ENCODE measurements at places on chromosomes 13 and 19.
A peak's percentile ranks its signal among the peaks of the same experiment; 100 is the strongest.

DNA sequence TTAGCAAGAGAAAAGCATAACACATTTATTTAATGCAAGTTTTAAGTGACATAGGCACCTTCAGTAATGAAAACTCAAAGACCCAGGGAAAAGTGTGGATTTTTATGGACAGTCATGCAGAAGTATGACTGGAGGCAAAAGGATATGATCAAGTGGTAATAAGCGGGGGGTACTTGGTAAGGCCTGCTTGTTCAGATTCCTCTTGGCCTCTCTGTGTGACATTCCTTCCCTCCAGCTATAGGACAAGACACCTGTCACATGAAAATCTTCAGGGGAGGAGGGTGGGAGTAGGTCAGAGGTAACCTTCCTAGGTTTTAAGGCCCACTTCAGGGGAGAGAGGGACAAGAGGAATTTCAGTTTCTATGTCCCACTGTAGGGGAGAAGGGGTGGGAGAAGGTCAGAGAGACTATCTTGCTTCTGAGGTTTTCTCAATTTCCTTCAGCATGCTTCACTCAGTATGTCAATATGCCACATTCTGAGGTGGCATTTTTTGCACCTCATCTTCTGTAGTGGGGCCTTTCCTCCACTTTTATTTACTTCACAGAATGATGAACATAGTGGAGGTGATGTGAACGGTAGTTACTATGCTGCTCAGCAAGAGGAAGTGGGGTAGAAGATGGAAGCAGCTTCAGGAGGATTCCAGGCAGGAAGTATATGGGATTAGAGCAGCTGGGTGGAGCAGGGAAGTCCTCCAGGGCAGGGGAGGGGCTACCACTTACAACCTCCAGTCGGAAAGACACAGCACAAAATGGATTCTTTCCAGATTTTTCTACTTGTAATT, 73.2 kb upstream of the RFC3 start:
- no peak for DNase-seq

DNA sequence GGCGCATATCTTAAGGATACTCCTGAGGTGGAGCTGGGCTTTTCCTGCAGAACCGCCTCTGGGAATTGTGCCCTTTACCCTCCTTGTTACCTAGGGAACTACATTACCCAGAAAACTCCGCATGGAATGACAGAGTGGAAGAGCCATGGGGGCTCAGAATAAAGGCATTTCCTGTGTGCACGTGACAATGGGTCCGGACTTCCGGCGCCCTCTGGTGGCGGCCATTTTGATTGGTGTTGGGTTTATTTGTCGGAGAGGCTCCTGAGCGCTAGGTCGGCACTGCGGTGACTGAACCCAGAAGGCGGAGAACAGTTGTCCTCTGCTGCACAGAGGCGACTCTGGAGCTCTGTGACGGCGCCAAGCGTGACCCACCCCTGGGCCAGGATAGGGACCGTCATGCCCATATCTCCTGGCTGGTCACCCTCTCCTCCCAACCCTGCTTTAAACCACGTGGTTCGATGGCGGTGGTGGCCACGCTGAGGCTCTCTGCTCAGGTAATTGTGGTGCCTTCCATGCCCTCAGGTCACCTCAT, at the start of gene ZNF587B:
Gene ZNF587B, plus strand, starts transcription at position 229 of the 532 bp plus-strand sequence. Its CDS starts 230 bp downstream, at position 459.
- DNase-seq, result no peak

DNA sequence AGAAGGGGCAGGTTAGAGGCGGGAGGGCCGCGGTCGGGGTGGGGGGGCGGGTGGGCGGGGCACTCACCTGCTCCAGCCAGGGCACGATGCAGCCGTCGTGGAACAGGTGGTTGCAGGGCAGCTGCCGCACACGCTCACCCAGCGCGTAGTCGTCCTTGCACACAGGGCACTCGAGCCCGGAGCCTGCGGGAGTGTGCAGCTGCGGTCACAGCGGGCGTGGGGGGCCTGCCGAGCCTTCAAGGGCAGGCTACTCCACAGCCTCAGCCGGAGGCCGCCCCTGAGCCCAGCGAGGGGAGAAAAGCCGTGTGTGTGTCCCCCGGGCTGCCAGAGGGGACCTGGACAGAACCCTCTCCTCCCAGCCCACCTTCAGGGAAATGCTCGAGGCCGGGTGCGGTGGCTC, 8.6 kb downstream of the FGF22 start:
- DNase-seq, result no peak

DNA sequence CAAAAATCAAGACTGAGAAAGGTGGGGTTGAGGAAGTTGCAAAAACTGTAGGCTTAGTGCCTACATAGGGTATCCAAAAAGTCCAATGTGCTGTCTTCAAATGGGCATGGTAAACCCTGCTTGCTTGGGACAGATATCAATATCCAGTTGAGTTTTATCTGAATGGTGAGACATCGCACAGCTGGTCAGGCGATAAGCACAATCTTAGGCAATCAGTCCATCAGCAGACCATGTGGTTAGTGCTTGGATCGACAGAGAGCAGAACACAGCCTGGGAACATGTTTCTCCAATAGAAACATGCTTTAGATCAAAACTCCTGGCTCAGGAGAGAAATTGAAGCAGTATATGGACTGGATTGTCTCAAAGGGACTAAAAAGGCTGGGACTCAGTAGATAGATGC, 151.3 kb upstream of the IPO5 start:
- DNase-seq, result no peak

DNA sequence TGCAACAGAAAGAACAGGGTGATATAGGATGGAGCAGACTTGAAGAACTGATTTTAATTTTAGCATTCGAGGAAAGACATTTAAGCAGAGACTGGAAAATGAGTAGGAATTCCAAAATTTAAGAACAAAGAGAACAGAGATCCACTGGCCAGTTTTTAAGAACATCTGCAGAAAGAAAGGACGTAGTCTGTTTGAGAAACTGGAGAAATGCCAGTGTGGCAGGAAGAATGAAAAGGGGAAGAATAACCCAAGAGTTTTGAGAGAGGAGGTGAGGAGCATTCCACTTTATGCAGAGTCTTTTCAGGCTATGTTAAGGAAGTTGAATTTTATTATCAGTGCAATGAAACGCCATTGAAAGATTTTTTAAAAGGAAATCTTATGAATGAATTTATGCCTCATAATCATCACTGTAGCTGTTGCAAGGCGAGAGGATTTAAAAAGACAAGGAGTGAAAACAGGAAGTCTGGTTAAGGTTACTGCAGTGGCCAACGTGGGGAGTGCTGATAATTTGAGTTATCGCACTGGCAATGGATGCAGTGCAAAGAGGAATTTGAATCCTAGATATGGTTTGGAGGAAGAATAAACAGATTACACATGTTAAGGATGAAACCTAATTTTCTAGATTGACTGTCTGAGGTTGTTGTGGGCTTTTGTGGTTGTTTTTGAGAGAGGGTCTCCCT, 253.8 kb downstream of the DACH1 start:
- peak; percentile 87 for DNase-seq

GRCh38 chr13:46633416-46633815, 80.4 kb downstream of the LRCH1 start:
- no peak for DNase-seq

GRCh38 chr19:33953023-33953422, 156.4 kb downstream of the KCTD15 start:
- DNase-seq, result no peak

GRCh38 chr19:3547301-3547731, 8.3 kb downstream of the TEKTIP1 start:
- DNase-seq, result no peak

DNA sequence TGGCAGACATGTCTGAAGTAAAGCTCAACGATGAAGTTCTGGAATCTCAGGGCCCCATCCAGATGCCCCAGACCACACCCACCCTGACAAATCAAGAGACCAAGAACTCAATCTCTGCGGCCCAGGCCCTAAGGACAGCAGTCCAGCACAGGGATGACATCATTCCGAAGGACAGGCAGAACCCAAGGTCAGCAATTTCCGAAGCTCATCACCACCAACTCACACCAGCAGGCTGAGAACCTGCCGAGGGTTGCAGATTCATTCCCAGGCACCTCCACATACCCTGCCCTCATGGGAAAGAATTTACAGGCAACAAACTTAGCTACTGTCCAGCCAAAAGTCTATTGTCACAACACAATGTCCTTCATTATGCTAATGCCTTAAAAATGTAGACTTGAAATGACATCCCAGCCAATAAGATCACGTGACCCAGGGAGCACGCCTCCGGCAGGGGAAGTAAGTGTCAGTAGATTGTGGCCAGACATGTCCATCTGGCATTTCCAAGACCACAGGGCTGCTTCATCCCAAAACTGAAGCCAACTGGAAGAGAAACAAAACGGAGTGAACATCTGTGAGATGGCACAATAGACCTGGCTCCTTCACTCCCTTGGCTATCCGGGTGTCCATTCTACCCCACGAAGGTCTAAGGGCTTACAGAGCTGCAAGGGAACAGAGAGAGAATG, 98.8 kb downstream of the CRYL1 start:
- DNase-seq, result no peak

DNA sequence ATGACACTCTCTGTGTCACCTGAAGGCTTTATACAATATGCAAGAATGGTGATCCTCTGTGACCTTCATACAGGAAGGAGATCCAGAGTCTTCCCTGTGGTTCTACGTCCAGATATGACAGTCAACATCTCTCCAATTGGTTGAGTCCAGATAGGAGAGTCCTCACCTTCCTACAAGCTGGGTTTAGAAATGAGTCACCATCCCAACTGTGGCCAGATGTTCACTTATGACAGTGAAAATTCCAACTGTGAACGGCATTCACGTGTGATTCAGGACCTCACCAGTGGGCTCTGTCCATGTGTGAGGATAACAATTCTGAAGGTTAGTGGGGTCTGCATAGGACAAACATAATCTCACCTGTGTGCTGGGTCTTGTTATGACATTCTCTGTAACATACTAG, 52.5 kb upstream of the ZNF728 start:
- DNase-seq, result no peak

- no peak for DNase-seq
Measured at GRCh38 chr19:8457827-8458226, 13.1 kb downstream of the HNRNPM start.

GRCh38 chr13:21371011-21371410, 88.1 kb downstream of the ZDHHC20 start:
- no peak for DNase-seq

DNA sequence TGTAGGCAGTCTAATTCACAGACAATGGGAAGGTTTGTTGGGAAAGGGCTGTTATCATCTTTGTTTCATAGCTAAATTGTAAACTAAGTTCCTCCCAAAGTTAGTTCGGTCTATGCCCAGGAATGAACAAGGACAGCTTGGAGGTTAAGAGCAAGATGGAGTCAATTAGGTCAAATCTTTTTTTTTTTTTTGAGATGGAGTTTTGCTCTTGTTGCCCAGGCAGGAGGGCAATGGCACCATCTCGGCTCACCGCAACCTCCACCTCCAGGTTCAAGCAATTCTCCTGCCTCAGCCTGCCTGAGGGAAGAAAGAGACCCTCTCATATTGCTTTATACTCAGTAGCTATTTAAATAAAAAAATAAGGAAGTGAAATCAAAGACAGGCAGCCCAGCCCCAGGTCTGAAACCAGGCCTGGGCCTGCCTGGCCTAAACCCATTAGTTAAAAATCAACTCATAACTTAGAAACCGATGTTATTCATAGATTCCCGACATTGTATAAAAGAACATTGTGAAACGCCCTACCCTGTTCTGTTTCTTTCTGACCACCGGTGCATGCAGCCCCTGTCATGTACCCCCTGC, 297.4 kb upstream of the SGCG start:
- DNase-seq, result no peak

GRCh38 chr19:49807058-49807903, 5.8 kb downstream of the FUZ start:
- peak; percentile 73 for DNase-seq

DNA sequence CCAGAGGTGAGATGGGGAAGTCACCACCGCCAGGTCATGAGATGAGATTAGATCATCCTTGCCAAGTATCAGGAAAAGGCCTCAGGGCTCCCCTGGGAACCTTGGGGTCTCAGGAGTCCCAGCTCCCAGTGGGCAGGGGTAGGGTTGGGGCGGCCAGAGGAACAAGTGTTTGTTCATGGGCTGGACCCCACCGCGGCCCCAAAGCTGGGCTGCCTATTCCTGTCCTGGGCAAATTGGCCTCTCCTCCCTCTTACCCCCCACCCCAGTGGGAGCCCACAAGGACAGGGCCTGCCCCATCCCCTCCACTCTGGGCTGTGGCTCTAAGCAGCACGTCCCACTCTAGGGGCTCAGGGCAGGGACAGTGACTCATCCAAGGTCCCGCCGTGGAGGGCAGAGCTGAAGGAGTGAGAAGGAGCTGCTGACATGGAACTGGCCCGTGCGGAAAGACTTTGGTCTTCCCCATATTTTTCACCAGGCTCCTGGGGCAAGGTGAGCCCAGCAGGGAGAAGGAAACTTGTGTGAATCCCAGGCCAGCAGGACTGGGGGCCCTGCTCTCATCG, 4.0 kb upstream of the HCN2 start:
- DNase-seq, result no peak

DNA sequence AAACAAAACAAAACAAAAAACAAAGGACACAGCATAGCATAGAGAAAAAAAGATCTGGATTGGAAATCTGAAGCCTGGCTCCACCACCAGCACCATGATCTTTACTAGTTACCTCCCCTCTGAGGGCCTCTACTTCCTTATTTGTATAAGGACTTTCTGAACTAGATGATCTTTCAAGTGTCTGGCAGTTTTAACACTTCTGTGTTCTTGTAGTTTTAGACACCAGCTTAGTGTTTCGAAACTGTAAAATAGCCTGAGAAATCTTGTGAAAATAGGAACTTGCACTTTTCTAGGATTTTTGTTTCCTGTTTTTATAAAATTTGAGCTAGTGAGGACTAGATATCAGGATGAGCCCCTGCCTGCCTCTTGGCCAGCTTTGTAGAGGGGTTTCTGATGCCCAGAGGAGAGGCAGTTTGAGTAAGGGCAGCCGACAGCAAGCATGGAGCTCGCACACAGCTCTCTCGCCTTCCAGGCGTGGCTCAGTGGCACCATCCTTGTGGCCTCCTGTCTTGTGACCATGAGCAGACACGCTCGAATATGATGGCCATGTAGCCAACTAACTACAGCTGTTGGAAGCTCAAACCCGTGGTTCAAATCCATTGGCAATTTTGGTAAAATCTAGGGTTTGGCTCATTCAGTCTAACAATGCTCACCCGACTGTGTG, 319.0 kb downstream of the KCNRG start:
- DNase-seq, result peak; percentile 98

- no peak for DNase-seq
Measured at GRCh38 chr19:21233691-21234090, 91.9 kb downstream of the ZNF431 start.

DNA sequence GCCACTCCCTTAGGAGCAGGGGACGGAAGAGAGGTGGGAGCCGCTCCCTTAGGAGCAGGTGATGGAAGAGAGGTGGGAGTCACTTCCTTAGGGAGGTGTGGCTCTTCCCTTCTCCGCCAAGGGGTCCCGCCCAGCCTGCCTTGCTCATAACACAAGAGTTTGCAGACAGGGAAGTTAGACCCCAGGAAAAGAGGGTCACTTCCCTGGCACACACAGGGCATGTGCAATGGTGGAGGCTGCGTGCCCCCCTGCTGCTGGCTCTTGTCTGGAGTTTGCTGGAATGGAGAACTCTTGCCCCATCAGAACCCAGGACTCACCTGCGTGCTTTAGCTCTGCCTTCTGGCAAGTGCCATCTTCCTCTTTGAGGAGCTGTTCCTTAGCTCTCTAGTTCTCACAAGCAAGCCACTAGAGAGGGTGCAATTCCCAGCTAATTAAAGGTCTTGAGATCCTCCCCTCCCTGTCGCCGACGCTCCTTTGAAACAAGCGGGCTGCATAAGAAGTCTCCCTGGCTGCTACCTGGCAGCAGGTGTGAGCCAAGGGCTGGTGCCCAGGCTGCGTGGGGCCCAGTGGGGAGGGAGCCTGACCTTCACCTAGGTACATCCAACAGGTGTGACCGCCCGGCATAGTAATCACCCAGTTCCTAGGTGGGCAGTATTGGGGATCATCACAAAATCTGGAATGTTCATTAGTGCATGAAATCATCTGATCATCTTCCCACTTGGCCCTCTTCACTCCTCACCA, 281.6 kb downstream of the ZNF536 start:
- no peak for DNase-seq

GRCh38 chr13:22812793-22813192, 368.0 kb upstream of the SGCG start:
- no peak for DNase-seq
